ENCODE measurements at places on chromosomes 1 and 21.

- peak; percentile 20 for DNase-seq
Observed at GRCh38 chr1:68338081-68338480, 105.8 kb upstream of the WLS start.

GRCh38 chr21:17859661-17860060, 40.5 kb upstream of the C21orf91 start:
- no peak for DNase-seq

GRCh38 chr1:45395051-45395450, 54.8 kb upstream of the MUTYH start:
- no peak for DNase-seq

DNA sequence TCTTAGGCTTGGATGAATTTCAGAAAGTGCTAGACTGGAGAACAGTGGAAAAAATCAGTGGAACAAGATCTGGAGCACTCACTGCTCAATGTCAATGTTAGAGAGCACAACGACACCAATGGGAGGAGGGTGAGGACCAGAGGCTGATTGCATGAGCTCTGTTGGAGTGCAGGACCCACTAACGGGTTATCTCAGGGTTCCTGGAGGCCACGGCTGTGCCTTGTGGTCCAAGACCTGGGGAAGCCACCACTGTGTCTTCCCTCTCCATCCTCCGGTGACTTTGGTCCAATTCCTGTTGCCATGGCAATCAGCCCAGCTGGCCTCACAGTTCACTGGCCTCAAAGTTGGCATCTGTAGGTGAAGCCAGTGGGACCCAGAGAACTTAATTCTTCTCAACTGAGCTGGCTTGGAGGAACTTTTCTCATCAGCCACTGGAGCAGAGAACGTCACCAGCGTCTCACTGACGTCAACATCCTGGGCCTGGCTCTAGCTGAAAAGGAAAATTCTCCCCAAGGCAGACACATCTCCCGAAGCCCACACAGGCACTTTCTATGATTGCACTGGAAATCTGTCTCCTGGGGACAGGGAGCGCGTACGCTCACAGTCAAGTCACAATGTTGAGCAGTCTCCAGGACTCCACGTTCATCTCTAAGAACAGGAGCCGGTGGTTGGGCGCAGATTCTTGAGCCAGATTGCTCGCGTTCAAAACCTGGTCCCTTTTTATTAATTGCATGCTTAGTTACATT, 21.9 kb upstream of the GPR157 start:
- DNase-seq = no peak

DNA sequence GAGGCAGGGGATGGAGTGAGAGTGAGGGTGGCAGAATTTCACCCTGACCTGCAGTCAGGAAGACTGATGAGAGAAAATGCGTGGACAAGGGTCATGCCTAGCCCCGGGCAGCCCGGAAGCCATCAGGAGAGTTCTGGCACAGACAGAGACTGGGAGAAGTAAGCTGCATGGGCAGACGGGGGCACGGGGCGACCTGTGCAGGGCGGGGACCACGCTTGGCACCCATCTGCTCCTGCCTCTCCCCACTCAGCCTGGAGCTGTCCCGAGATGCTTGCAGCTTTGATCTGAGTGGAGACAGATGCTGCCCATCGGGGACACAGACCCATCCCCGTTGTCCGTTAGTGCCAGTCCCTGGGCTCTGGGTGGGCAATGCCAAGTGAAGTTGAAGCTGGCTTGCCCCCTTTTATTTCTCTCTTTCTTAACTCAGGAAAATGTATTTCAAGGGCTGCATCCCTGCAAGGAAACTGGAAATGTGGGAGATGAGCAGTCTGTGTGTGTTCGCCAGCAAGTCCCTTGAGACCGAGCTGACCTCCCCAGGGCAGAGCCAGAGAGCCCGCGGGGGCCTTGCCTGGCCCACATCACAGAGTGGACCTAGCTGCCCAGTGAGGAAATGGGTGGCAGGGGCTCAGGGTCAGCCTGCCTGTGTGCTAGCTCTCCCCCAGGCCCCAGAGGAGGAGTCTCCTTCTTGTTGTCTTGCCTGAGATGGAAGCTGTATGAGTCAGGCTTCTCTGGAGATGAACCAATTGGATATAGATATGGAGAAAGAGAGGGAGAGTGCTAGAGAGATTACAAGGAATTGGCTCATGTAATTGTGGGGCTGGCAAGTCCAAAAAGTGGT, 121.3 kb upstream of the C1orf174 start:
- no peak for DNase-seq

GRCh38 chr1:79662596-79662995, 656.1 kb upstream of the ADGRL4 start:
- no peak for DNase-seq

- no peak for DNase-seq
Observed at GRCh38 chr1:161494091-161494735, 11.0 kb upstream of the FCGR2A start.

- peak; percentile 45 for DNase-seq
Observed at GRCh38 chr1:212256369-212256768, 28.8 kb upstream of the PPP2R5A start.

- no peak for DNase-seq
Observed at GRCh38 chr1:179177182-179177581, 52.3 kb downstream of the ABL2 start.

- DNase-seq = no peak
Observed at GRCh38 chr21:43847301-43847700, 17.7 kb upstream of the AGPAT3 start.

GRCh38 chr1:223682502-223682901, 17.0 kb upstream of the CAPN8 start:
- DNase-seq = no peak

DNA sequence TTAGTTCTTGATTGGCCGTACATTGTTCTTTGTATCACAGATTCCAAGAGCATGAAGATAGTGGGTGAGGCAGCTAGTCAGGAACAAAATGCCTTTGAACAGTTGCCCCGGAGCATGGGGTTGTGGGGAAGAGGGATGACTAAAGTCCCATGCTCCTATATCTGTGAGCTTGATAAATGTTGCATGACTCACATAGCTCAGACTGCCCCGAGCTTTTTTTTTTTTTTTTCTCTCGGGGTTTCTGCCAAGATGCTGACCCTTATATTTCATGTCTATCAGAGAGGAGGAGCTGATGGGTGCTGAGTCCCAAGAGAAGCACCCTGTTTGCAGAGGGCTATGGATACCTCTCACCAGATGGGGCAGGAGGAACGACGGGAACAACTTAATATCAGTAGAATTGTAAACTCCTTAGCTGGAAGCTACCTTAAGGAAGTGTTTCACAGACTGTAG, 40.6 kb downstream of the SRRM1 start:
- DNase-seq = no peak

DNA sequence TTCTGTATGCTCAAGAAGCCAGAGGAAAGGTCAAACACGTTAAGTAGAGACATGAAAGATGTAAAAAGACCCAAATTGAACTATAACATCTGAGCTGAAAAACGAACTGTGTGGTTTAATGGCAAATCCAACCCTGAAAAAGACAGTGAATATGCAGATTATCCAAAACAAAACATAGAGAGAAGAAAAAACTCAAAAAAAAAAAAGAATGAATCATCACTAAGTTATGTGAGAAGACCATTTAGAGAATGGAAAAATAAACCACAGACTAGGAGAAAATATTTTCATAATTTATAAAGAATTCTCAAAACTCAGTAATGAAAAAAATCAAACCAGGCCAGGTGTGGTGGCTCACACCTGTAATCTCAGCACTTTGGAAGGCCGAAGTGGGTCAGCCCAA, 253.3 kb downstream of the PLPP3 start:
- no peak for DNase-seq

DNA sequence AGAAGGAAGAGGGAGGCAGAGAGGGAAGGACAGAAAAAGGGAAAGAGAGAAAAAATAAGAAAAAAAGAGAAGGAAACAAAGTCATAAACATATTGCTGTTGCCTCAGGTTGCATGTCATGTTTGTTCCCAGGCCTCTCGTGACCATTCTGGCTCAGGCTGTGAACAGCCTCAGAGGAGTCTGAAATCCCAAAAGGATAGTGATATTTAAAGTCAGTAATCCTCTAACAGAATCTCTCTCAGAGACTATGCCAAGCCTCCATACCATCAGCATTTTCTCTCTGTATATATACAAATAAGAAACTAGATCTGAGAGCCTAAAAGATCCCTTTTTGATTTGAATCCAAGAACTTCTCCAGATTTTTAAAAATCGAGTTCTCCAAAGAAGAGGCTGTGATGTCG, 35.2 kb downstream of the GORAB start:
- no peak for DNase-seq

DNA sequence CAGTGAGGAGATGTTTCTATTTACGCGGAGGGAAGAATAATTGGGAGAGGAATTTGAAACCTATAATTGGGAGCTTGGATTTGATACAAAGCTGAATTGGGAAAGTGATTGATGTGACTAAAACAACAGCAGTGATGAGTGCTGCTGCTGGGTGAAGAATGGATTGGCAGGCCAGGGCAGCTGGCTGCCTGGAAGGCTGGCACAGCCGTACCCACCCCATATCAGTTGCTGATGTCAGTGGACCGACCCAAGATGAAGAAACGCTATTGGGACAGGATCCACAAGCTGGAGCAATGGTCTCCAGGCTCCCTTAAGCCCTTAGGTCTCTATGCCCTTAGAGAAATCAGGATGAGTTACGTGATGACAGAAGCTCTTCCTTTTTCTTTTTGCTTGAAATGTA, 47.4 kb downstream of the GRIK1 start:
- no peak for DNase-seq

GRCh38 chr1:1554926-1555915, 14.8 kb upstream of the TMEM240 start:
- no peak for DNase-seq

DNA sequence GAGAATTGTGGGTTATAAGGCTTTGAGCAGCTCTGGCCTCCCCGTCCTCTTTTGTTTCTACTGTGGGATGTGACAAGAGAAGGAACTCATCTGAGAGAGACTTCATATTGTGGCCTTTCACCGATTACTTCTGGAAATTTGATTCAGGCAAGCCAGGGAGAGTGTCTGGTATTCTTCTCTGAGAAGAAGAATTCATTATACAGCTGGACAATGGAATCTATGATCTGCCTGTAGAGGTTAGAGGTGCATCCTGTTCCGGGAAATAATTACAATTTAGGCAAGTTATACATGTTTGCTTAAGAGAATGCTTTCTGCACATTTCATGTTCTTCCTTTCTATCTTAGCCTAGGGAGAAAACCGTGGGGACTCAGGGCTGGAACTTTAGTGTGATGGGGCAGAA, 12.8 kb upstream of the RNU1-2 start:
- no peak for DNase-seq

DNA sequence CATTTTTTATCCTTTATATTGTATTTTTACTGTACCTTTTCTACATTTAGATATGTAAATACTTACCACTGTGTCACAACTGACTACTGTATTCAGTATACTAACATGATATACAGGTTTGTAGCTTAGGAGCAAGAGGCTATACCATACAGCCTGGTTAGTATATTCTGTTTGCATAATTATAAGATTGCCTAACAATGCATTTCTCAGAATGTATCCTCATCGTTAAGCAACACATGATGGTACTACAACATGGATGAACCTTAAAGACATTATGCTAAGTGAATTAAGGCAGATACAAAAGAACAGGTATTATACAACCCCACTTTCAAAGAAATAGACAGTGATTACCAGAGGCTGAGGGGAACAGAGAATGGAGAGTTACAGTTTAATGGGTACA, 62.7 kb downstream of the RUSC1 start:
- DNase-seq = no peak

- DNase-seq = no peak
Observed at GRCh38 chr1:167790117-167790516, 68.3 kb downstream of the MPZL1 start.

GRCh38 chr1:234433563-234434285, 45.3 kb downstream of the TARBP1 start:
- no peak for DNase-seq

DNA sequence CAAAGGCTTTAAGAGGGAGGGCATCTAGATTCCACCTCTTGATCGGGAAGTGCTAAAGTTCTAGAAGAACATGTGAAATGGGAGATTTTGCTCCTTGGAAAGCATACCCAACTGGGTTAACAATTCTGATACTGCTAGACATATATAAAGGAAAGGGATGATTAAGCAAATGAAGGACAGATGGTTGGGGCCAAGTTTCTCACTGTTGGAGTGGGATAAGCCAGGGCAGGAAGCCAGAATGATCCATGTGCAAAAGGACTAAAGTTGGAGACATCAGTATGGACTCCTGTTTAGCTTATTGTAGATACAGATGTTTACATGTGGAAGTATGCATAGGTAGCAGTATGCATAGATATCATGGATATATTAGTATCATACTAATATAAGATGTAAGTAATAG, 16.8 kb downstream of the PLA2G5 start:
- DNase-seq = no peak

- no peak for DNase-seq
Observed at GRCh38 chr21:27813750-27814149, 846.9 kb upstream of the ADAMTS5 start.

DNA sequence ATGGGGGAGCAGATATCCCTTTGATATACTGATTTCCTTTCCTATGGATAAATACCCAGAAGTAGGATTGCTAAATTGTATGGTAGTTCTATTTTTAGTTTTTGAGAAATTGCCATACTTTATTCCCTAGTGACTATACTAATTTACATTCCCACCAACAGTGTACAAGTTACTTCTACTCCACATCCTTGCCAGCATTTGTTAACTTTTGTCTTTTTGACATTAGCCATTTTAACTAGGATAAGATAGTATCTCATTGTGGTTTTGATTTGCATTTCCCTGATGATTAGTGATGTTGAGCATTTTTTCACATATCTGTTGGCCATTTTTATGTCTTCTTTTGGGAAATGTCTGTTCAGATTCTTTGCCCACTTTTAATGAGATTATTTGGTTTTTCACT, 620.6 kb upstream of the CAMK1G start:
- no peak for DNase-seq

GRCh38 chr1:39102537-39103327, 76.6 kb downstream of the NDUFS5 start:
- DNase-seq = peak; percentile 56

DNA sequence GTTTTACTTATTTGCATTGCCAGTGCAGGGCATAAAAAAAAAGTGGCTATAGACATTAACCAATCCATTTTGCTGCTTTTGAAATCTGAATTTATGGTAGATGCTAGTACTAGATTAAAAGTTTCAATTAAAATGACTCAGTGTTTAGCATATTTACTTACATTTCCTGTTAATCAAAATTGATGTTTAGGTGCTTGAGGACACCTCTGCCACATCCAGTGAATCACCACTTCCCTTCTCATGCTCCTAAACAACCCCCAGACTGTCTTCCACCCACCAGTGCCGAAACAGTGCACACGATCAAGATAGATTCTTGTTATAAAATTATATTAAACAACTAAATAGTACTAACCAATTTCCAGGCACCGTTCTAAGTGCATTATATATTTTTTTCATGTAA, 32.7 kb downstream of the HSD17B7 start:
- DNase-seq = no peak

GRCh38 chr1:193185901-193186731, at the start of gene B3GALT2:
Gene B3GALT2, minus strand, starts transcription at chr1:193186613. Its CDS starts 5,051 bp downstream, at chr1:193181562.
- DNase-seq = no peak

- no peak for DNase-seq
Observed at GRCh38 chr1:193674292-193674944, 488.0 kb upstream of the B3GALT2 start.

DNA sequence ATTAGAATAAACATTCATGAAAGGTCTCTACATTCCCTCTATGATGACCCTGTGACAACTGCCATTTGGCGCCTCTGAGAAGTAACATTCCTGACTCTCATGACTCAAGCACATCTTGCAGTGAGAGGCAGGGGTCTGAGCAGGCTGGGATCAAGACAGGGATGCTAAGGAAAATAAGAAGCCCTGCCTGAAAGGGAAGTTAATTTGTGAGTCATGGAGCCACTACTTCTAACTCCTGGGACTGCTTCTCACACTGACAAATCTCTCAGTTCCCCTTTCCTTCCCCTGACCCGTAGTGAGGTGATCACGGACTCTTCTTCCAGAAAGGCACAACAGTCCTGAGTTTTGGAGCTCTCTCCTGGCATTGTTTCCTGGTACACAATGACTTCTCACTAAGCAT, 231.9 kb downstream of the TNR start:
- DNase-seq = no peak
